ENCODE measurements at places on chromosomes 13 and 19.
A peak's percentile ranks its signal among the peaks of the same experiment; 100 is the strongest.

DNA sequence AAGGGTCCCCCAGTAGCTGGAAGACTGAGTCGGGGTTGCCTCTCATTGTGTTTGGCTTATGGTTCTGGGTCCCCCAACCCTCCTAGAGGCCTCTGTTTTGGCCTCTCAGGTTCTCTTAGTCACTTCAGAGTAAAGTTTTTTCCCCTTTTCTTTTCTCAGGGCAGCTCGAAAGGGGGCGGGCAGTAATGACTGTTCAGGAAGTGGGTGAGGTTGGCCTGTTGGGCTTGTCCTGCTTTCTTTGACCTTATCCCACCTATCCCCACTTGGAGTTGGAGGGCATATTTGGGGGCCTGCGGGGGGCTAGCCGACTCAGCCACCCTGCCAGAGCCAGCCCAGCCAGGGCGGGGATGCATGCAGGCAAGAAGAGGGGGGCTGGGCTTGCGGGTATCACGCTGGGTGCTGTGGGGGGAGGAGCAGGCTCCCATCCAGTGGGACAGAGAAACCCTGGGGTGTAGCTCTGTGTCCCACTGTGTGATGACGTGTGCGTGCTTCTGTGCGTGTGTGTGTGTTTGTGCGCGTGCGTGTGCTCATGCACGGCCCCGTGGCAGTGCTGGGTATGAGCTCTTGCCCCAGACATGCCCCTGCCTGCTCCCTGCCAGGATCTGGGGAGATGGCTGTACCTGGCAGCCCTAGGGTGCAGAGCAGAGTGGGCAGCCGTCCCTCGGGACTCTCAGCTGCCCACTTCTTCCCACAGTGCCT lies 1.4 kb downstream of the CIC start:
- peak; percentile 89 for DNase-seq

- DNase-seq, result no peak
Measured at GRCh38 chr13:111323950-111324651, 3.7 kb downstream of the TEX29 start.

DNA sequence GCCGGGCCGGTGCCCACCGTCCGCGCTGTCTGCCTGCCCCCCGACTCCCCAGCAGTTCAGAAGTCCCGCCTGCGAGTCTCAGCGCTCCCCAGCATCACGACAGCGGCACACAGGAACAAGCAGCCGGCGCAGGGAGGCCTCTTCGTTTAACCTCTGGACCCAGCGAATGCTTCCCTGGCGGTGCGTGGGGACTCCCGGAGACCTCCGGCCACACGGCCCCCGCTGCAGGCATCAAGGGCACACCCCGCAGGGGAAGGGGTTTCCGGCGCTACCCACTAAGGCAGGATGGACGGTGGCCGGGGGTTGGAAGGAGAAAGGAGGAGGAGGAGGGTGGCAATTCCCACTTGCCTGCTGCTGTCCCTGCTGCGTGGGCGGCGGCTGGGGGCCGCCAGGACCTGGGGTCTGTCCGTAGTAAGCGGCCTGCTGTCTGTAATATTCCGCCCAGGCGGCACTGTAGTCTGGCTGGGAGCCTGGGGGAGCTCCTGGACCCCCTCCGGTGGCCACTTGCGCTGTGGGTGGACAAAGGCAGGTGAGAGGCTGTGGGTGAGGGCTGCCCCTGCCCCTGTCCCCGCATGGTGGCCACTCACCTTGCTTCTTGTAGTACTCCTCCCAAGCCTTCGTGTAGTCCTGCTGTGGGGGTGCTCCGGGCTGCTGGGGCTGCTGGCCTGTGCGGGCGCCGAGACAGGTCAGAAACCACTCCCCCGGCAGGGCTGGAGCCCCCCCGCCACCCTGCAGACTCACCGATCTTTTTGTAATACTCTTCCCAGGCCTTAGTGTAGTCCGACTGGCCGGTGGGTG lies 9.6 kb downstream of the KHSRP start:
- no peak for DNase-seq

- no peak for DNase-seq
Measured at GRCh38 chr19:50557009-50557613, 11.1 kb downstream of the LRRC4B start.

DNA sequence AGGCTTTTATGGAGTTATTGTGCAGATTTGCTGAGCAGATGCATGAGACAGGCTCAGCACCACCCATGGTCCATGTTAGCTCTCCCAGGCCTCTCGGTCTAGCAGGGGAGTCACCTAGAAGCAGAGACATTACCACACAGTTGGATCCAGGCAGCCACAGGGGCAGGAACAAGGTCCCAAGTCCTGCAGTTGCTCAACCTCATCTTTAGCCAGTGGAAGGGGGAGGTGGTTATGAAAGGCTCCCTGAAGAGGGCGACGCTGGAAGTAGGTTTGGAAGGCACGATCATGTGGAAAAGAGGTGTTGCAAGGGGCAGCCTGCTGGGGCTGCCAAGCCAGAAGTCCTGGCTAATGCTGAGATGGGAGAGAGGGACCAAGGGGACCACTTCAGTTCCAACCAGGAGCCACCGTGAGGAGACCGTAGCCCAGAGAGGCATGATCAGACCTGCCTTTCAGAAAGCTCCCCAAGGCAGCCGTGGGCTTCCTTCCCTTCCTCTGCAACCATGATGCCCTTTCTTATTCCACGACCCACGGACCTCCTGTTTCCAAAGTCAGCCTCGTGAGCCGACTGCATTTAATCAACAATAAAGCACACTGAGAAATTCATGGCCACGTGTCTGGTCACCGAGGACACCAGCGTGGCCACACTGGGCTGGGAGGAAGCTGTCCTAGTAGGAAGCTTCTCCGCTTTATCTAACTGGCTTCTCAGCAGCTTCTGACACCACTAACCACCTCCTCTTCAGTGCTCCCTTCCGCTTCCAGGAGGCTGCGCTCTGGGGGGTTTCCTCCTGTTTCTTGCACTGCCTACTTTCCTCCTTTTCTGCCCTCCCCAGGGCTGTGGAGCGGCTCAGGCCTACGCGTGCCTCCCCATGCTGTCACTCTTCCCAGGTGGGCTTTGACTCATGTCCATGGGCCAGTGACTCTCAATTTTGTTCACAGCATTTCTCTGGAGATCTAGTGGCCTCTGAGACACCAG lies 2.6 kb downstream of the AP1M1 start:
- DNase-seq, result peak; percentile 72

DNA sequence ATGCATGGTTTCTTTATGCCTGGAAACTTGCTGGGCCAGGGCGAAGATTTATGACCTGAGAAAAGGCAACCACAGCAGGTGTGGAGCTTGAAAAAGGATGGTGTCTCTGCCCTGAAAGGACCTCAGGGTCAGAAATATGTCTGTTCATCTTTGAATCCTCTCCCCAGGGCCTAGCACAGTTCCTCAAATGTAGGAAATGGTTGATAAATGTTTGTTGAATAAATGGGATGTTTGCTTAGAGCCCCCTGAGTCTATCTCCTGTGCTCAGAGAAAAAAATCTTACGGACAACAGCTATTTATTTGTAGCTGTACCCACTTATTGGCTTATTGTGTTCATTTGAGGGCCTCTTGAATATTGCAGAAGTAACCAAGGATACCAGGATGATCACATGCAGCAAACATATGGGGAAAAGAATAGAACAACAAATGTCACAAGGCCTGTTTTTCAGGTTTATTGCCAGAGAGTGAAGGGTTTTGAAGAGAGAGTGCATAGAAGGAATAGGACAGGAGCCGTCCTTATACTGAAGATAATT lies 114.5 kb downstream of the KLF5 start:
- no peak for DNase-seq

GRCh38 chr19:41299755-41300089 lies 10.2 kb upstream of the CCDC97 start:
- DNase-seq, result peak; percentile 78
